G401 (cell line): ENCODE measurements at places on chromosomes 5 and 9. TPM values are rescaled to one million over a fixed set of nuclear protein-coding genes. Genes with fewer than 3 reads are reported as not detected.

DNA sequence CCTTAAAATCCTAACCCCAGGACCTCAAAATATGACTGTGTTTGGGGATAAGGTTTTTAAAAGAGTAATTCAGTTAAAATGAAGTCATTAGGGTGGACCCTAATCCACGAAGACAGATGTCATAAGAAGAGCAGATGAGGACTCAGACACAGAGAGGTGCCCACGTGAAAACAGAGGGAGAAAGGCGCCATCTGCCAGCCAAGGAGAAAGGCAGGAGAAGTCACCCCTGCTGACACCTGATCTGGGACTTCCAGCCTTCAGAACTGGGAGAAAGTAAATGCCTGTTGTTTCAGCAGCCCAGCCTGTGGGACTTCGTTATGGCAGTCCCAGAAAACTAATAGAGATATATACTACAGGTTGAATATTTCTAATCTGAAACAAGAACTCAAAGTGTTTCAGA lies 67.4 kb downstream of the ROR2 start:
- no peak for DNase-seq

The PDZD2 gene
- total RNA-seq: 4.6 and 9.3 TPM in 2 replicates

DNA sequence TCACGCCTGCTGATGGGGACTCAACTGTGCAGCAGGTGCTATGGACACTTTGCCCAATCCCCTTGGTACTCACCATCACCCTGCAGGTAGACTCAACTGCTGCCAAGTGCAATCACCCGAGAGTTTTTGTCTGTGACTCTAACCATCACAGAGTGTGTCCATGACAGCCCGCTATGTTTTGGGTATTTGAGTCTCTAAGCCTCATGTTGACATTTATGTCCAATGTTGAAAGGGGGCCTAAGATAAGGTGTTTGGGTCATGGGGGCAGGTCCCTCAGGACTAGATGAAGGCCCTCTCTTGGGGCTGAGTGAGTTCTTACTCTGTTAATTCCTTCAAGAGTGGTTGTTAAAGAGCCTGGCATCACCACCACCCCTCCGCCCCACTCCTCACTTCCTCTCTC lies 44.1 kb upstream of the GABRP start:
- DNase-seq: no peak

The NEUROG1 gene
- total RNA-seq: not detected in 2 replicates

GRCh38 chr9:137474271-137474670 lies 15.1 kb upstream of the NSMF start:
- no peak for DNase-seq

The WNK2 gene
- 5.8 and 8.9 TPM in 2 replicates for total RNA-seq

DNA sequence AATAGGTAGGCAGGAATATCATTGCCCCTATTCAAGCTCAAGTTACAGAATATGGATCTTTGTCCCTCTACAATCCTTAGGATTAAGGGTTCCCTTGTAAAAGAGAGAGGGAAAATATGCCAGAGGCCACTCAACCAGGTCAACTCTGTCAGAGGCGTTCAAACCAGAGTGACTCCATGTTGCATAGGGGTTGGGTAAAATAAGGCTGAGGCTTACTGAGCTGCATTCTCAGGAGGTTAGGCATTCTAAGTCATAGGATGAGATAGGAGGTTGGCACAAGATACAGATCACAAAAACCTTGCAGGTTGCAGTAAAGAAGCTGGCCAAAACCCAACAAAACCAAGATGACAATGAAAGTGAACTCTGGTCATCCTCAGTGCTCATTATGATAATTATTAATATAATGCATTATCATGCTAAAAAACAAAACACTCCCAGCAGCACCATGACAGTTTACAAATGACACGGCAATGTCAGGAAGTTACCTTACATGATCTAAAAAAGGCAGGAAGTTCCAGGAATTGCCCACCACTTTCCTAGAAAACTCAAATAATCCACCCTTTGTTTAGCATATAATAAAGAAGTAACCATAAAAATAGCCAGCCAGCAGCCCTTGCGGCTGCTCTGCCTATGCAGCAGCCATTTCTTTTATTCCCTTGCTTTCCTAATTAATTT lies 64.8 kb downstream of the ERP44 start:
- DNase-seq: no peak

- no peak for DNase-seq
Observed at GRCh38 chr9:112753725-112754124, 3.2 kb downstream of the SNX30 start.

The RPP25L gene
- 57.9 and 59.4 TPM in 2 replicates for total RNA-seq

DNA sequence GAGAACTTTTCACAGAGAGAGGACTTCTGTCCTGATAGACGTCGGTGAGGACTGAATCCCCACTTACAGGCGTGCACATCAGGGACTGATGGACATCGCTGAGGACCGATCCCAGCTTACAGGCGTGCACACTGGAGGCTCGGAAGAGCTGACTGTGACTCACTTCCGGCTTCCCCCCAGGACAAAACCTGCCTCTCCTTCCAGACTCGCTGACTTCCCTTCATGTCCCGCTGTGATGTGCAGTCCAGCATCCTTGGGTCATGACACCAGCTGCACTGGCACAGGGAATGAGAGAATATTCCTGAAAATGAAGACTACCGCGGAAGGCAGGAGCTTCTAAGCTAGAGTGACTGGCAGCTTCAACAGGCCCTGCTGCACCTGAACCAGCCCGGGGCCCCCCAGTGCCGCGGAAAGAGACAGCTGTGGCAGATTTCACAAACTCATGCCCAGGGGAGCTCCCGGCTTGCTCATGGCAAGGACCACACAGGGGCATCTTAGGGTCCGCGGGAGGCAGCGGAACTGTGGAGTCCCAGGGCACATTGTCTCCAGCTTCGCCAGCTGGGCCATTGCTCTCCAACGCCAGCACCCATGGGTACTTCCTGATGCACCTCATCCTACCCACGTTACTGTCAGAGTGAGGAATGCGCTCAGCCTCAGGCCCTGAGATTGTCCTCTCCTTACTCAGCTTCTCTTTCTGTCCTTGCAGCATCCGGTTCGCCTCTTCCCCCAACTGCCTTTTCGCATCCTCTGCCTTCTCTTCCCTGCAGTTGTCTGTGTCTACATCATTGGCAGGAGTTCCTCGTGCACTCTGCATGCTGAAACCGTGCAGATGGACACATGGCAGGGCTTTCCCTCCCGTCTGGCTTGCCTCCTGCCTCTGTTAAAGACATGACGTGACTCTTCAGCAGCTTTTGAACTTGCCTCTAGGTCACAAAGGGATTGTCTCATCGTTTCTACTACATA lies 29.5 kb downstream of the SURF6 start:
- DNase-seq: peak; percentile 51

GRCh38 chr9:109423877-109424276 lies 74.2 kb downstream of the PTPN3 start:
- DNase-seq: no peak
